ENCODE measurements at places on chromosomes 16 and 17.

GRCh38 chr16:78961464-78961863 is 639.1 kb downstream of the MAF start:
- no peak for DNase-seq

DNA sequence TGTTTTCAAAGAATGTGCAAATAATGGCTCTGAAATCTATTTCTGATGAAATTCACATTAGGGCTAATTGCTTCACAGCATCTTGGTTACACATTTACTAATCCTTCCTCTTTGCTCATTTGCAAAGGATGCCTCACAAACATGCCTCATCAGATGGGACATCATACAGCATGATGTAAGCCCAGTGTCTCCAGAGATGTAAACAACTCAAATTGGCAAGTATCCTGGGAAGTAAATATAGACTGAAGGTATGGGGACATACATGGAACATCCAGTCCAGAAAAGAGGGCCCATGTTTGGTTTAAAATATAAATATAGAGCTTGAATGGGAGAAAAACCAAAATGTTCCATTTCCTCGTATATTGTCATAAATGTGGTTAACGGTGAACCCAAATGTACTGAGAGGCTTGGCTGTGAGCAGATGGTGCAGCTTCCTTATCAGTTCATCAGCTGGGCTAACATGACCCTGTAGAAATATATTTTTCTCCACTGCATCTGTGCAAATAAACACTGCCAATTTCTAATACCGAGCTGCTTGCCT is 142.9 kb upstream of the NUDT7 start:
- DNase-seq = no peak

DNA sequence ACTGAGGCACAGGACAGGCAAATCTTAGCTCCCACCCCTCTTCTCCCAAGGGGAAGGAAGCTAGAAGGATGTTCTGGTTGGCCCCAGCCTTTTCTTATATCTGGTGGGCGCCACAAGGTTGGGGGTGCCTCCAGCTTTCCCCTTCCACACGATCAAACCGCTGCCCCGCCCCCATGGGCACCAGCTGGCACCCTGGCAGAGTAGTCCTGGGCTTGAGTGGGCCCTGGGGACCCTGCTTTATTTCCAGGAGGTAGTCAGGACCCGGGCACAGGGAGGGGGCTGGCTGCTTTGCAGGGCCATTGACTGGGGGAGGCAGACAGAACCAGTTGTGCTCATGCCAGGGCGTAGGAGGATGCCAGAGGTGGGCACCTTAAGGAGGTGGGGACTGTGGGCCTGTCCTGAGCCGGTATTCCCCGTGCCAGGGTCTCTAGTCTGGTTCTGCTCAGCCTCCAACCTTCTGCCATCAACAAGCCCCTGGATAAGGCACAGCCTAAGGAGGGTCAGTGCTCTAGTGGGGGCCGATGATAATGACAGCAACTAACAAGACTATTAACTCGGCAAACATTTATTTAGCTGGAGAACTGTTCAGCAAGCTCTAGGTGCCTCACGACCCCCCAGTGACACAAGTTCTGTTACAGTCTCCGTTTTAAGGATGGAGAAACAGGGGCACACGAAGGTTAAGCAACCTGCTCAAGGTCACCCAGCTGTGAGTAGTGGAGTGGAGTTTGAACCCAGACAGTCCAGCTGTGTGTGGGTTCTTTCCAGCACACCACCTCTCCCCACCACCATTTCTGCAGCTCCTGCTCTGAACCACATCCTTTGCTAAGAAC is 7.6 kb upstream of the PPP1R1B start:
- no peak for DNase-seq

DNA sequence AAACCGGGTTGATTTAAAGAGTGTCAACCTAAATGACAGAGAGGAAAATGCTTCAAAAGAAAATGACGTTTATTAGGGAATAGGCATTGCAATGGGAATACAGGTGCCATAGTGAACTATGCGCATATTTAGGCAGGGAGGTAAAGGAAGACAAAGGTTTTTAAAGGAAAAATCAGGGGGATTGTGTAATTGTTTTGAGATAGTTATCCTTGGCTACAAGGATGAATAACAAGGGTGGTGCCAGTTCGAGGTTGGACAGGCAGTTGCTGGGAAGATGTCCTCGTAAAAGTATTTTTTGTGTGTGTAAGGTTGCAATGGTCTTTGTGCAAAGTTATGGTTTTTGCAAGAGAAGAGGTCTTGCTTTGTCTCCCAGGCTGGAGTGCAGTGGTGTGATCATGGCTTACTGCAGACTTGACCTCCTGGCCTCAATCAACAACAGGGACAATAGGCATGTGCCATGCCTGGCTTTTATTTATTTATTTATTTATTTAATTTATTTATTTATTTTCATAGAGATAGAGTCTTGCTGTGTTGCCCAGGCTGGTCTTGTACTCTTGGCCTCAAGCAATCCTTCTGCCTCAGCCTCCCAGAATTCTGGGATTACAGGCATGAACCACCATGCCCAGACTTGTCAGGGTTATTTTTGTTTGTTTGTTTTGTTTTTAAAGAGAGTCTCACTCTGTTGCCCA is 63.1 kb downstream of the CACNG3 start:
- no peak for DNase-seq

DNA sequence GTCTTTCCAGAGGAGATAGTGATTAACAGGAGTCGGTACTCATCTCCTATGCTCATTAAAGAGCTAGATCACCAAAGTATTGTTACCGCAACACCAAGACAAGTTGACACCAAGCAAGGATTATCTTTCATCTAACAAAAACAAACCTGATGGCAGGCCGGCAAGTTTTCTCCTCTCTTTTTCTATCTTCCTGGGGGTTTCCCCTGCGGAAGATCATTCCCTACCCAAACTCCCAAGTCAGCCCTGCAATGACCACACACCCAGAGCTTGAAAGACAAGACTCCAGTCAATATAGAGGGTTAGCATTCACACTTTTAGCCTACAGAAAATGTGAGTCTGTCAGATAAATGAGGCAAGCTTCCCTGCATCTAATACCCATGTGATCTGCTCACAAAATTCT is 312.1 kb downstream of the SOX9 start:
- DNase-seq = no peak

- DNase-seq = peak; percentile 88
These were observed 24.0 kb upstream of the VPS4A start for GRCh38 chr16:69286941-69287713.

DNA sequence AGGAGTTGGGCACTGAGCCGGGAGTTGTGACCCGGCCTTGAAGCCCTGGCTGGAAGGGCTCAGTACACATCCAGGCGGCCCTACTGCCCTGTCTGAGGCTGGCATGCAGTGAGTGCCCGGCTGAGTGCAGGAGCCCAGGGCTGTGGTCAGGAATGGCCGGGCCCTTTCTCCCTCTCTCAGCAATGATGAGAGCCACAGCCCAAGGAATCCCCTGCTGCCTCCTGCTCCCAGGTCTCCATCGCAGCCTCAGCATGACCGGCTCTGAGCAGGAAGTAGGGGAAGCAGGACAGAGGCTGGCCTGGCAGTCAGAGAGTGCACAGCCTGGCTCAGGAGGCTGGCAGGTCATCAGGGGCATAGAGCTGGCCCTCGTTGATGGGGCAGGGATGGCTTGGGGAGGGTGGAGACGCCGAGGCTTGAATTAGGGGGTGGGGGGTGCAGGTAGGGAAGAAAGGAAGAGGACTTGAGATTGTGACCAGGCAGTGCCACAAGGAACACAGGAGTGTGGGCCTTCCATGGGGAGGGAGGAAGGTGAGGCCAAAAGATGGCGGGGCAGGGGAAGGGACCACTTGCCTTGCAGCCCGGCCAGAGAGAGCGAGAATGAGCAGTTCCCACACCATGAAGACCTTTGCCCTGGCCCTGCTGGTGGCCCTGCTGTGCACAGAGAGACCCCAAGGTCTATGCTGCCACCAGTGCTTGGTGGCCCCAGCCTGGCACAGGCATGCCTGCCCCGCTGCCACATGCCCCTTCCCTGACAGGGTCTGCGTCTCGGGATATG is 32.1 kb upstream of the KRT17 start:
- no peak for DNase-seq

GRCh38 chr16:70712942-70713341 is 27.1 kb upstream of the MTSS2 start:
- no peak for DNase-seq

- peak; percentile 95 for DNase-seq
These were observed 4.5 kb downstream of the PMP22 start for GRCh38 chr17:15260376-15261257.

- peak; percentile 38 for DNase-seq
These were observed 18.4 kb downstream of the MIEF2 start for GRCh38 chr17:18278867-18279266.

DNA sequence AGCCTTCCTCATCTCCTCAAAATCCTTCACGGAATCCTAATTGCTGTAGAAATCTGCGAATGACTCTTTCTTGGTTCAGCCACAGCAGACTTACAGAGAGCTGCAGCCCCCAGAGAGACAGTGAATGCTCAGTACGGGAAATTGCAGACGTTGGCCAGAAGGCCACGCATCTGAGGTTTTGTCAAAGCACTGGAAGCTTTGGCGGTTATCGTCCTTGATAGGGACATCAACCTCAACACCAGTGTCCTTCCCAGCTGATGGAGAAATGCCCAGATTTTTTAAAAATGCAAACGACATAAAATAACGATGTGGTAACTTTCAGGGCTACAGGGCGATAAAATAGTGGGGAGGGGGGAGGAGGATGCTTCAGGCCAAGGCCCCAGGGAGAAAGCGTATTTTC is 166.6 kb upstream of the CIBAR2 start:
- DNase-seq = no peak

- peak; percentile 72 for DNase-seq
These were observed 47.0 kb upstream of the FBXO47 start for GRCh38 chr17:39014044-39014794.

GRCh38 chr17:49216953-49217650 is 6.6 kb downstream of the ABI3 start:
- DNase-seq = no peak

DNA sequence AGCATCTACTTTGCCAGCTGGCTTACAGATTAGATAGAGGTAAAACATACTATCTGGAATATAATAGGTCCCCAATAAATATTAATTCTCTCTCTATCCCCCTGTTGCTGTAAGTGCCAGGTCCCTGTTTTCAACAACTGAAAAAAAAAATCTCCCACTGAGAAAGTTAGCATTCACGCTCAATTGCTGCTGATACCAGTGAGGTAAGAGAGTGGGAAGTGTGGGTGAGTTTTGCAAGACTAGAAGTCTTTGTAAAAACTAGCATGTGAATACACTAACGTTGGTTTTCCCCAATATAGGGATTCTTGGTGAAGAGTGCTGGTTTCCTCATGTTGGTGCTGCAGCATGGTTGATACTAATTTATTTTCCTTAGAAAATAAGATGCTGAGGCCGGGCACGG is 11.7 kb upstream of the TAOK1 start:
- DNase-seq = no peak

DNA sequence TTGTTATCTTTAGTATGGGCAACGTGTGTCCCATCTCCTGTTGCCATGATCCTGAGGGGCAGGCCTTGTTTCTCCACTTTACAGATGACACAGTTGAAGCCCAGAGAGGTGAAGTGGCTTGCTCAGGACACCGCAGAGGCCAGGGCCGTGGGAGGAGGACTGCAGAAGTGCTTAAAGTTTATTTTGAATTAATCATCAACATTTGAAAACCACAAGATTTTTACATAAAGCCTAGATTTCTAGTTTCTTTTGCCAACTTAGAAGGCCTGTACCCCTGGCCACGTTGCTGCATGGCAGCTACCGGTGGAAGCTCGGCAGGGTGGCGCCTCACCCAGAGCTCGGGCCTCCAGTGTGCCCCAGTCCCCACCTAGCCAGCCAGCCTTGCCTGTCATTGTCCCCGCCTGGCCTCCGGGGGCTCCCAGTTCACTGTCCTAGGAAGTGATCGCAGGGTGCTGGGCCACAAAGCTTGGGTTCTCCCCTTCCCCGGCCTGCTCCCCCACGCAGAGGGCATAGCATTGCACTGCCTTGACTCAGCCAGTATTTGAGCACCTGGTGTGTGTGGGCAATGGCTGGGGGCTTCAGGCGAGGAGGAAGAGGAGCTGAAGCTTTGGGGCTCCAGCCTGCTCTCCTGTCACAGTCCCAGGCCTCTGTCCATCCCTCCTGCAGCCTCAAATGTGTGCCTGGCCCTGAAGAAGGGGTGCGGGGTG is 14.8 kb upstream of the ADCY7 start:
- DNase-seq = peak; percentile 75

DNA sequence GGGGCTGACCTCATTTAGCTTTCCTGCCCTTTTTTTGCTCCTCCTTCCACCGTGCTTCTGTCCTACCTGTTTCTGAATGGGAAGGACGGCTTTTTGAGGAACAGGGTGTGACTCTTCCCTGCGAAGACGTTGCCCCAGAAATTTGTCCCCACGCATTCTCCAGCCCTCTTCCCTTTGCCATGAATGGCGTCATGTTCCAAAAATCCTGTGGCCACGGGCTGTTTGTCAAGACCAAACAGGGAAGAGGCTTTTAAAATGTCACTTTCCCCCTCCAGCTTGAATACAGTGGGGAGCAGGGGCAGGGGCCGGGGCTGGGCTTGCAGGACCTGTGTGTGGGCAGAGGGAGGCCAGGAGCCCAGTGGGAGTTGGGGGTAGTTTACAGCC is 13.9 kb downstream of the MPRIP start:
- no peak for DNase-seq

DNA sequence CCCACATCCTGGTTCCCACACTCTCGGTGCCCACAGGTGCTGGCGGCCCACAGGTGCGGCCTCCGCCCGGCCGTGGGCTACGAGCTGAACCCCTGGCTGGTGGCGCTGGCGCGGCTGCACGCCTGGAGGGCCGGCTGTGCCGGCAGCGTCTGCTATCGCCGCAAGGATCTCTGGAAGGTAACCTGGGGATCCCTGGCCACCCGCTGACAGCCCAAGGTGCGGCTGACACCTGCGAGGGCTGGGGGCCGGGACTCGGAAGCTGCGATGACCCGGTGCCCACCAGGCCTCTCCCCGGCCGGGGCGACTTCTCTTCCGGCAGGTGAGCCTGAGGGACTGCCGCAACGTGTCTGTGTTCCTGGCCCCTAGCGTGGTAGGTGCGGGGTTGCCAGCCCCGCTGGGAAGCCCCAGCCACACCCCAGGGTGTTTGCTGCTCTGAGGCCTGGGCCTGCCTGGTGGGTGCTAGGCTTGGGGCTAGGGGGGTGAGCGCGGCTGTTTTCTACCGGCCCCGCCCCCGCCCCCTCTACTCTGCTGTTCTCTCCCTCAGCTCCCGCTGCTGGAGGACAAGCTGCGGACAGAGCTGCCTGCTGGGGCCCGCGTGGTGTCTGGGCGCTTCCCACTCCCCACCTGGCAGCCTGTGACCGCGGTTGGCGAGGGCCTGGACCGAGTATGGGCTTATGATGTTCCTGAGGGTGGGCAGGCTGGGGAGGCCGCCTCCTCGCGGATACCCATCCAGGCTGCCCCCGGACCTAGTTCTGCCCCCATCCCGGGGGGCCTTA is 1.0 kb downstream of the ANTKMT start:
- no peak for DNase-seq

- DNase-seq = no peak
These were observed 71.9 kb downstream of the RBBP6 start for GRCh38 chr16:24611310-24611709.

GRCh38 chr16:2959206-2959605 is 4.9 kb upstream of the KREMEN2 start:
- DNase-seq = no peak

GRCh38 chr17:17812211-17813054 is 24.4 kb downstream of the SREBF1 start:
- DNase-seq = peak; percentile 61

- DNase-seq = no peak
These were observed 64.8 kb downstream of the SPECC1 start for GRCh38 chr17:20074001-20074400.

GRCh38 chr16:1291576-1291974 is 17.9 kb upstream of the UBE2I start:
- no peak for DNase-seq

Data from fibroblast of the aortic adventitia (primary cell).